ENCODE measurements at places on chromosomes 5 and 9. TPM values are rescaled to one million over a fixed set of nuclear protein-coding genes. Genes with fewer than 3 reads are reported as not detected.

DNA sequence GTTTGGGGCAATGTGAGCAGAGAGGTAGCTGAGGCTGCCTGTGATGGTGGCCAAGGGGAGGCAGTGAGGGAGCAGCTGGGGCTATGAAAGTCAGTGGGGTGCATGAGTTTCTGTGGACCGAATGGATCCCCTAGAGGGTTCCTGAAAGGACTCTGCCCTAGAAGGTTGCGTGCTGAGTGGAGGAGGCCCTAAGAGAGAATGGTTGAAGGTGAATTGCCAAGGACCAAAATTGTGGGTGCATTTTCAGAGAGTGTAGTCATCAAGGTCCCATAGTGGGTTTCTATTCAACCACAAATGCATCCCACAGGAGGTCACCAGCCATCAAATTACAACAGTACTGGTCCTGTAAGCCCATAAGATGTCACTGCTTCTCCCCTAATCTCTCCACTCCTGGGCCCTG is 298.3 kb downstream of the CDK5RAP2 start:
- DNase-seq: no peak

- DNase-seq: no peak
These were observed 3.3 kb downstream of the SEPTIN8 start for GRCh38 chr5:132773601-132774355.

DNA sequence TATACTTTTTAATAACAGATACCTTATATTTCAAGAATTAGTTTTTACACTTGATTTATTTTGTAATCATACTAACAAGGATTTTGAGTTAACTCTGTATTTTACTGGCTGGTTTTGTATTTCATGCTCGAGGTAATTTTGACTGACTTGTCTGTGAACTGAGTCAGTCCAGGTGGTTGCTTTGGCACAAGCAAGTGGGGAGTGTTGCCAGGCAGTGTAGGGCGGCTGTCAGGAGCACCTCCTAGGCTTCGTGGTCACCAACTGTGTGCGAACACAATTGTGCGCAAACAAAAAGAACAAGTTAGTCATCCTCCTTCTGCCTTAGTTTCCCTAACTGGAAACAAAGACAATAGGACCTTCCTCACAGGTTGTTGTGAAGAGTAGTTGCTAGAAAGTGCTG is 286.3 kb downstream of the ADGRV1 start:
- DNase-seq: no peak

DNA sequence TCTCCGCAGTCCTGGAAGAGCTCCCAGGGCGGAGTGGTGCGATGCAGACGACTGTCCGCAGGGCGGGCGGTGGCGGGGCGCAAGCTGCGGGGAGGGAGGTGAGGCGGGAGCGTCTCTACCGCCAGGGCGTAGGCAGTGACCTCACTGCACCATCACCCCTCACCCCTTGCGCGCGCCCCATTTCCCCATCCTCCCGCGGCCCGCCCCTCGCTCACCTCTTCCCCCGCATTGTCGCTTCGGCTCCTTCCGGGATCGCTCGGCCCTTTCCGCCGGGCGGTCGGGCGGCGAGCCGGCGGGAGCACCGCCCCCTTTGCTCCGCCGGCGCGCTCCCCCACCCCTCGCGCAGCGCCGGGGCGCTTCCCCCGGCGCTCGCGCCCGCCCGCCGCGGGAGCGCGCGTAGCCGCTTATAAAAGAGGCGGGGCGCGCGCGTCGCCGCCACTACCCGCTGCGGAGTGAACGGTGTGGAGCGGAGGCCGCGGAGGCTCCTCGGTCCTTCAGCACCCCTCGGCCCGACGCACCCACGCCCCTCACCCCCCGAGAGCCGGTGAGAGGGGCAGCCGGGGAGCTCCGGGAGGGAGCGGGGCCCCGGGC is at the start of gene SPTAN1:
SPTAN1 (plus strand) TSS at position 435 of the 591 bp plus-strand sequence. CDS start 14,154 bp downstream, outside the sequence.
- DNase-seq: peak; percentile 94

GRCh38 chr5:146521403-146522106 is 5.6 kb upstream of the GPR151 start:
- no peak for DNase-seq

- DNase-seq: no peak
These were observed 51.9 kb upstream of the SHB start for GRCh38 chr9:38120961-38121360.

DNA sequence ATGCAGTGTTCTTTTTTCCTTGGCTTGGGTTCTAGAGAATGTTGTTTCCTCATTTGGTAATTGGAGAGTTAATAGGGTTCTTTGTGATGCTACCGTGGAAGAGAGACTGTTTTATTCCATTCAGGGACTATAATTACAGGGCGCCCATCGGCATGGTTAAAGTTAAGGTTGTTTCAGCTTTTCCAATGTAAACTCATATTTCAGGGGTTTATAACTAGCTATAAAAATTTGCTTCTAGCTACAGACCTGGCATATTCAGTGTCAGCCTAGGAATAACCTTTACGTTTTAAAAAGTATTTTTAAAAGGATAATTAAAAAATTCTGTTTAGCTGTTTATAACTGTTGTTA is 99.1 kb downstream of the AOPEP start:
- no peak for DNase-seq

- DNase-seq: no peak
These were observed 50.9 kb upstream of the RXRA start for GRCh38 chr9:134275375-134275774.

DNA sequence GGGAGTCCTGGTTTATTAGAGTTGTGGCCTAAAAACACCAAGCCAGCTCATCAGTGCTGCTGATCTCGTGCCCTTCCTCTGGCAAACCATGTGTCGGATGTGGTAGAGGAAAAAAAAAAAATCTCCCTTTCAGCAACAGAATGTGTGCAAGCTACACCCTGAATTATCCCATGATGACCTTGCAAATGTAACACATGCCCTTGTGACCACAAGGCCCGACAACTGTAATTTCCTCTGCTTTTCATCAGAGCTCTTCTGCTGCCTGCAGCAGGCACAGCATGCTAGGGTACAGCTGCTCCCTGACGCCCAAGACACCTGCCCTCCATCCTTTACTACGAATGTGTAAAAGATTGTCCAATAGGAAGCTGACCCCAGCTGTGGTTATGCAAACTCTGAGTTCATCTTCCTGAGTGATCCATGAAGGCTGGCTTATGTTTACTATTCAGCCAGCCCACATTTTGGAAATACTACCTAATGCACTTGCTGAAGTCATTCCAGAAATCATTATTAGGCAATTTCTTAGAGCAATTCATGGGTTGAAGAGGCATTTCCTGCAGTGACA is 14.6 kb upstream of the BNC2 start:
- no peak for DNase-seq

GRCh38 chr9:13616491-13617035 is 337.1 kb upstream of the MPDZ start:
- no peak for DNase-seq

DNA sequence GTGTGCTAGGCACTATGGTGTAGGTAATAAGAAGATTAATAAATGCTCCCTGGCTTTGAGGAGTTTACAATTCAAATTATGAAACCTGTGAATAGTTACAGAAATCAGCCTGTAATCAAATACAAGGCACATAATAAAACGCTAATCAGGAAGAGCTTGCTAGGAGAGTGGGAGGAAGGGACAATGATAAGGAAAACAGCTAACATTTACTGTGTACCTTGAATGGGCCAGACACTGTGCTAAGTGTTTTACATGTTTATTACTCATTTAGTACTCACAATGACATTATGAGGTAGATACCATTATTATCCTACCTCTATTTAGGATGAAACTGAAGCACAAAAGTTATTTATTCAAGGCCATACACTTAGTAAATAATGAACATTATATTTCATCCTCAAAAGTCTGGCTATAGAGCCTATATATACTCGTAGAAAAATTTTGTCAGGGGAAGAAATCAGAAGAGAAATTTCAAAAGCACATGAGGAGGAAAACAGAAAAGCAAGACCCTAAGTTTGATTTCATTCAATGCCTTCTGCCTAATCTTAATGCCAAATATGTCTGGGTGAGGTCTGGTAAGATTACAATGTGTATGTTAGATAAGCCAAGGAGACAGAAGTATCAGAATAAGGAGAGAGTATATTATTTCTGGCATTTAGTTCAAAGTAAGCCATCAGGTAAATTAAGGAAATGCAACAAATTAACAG is 35.9 kb downstream of the AFF4 start:
- DNase-seq: no peak

DNA sequence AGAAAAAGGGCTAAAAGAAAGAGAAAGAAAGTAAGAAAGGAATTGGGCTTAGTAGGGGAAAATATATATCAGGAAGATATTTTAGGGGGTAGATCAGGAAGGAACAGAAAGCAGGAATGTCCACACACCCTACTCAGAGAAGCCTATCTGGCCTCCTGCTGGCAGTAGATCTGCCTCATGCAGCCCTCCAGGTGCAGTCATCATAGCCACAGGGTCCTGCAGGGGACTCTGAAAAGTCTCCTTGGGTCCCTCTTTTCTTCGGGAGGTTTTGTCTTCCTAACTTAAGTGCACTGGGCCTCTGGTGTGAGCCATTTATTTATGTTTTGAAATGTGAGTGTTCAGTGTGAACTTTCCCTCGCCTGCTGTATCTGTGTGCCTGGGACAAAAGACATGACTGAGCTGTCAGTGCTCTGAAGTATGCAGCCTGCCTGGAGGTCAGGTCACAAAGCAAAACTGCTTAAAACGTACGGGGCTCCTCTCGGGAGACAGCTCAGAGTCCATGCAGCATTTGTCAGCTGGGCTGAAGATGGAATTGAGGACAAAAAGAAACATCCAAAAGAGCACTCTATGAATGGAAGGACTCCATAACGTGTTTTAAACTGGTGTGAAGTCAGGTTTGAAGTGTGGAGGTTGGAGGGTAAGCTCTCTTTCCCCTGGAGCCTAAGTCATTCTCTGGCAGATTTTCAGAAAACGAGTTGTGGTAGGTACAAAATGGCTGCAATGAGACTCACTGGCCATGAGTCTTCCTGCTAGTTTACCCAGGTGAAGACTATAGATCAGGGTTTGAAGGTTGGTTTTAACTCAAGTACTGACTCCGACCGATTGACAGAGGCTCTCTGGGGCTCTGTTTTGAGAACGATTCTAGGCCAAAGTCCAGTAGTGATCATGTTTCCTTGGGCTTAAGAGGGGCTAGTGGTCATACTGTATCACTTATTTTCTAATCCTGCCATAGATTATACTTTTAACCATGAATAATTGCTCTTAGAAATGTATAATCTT is 151.8 kb upstream of the GDNF start:
- DNase-seq: no peak

- no peak for DNase-seq
These were observed 744 bp upstream of the HMGCS1 start for GRCh38 chr5:43313854-43314457.

- no peak for DNase-seq
These were observed 19.0 kb downstream of the ATOX1 start for GRCh38 chr5:151739395-151739794.

DNA sequence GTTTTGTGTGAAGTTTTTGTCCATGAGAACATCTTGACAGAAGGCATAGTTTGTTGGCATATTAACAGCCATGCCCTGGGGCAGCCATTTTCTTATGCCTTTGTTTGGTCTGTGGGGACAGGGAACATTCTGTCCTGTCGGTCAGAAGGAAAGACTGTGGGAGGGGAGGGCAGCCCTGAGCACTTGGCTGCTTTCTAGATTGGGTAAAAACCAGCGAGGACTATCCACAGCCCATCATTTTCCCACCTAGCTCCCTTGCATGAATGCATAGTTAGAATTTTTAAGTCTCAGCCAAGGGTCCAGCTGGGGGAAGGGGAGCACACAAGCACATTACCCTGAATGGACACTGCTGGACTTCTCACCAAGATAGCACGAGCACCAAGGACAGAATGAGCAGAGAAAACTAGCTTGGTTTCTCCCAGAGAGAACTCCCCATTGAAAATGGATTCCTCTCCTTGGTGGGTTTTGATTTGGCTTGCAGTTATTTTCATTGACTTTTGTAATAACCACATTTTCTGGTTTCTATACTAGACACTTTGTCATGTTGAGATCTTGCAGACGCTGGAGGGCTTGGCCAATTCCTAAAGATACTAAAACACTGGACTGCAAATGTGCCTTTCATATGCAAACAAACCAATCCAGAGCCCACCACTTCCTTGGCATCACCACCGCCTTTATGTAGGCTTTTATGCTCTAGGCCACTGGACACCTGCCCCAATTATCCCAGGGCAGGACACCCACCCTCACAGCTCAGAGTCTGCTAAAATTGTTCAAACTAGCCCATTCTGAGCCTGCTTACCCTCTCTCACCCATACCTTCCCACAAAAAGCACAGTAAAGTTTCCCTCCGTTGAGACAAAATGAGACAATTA is 129.9 kb downstream of the BOD1 start:
- DNase-seq: no peak

- DNase-seq: no peak
These were observed 53.1 kb upstream of the ARRDC3 start for GRCh38 chr5:91436241-91436640.

DNA sequence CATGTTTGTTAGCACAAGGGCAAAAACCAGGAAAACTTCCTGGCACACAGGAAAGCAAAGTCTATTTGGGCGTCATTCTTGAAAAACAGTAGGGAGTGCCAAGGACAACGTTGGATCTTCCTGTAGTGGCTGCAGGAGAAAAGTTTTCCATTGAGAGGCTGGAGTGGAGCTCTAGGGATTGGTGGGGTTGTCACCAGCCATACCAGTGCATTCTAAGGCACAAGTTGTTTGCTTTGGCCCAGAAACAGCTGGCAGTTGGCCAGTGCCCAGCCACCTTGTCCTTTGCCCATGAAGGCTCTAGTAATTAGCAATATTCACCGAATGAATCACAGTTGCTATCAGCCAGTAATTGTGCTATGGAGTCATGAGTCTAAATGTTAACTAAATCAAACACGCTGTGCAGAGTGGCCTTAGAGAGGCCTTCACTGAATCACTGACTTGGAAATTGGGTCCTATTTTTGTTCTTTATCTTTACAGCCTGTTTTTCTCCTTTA is 26.4 kb downstream of the TNFSF15 start:
- DNase-seq: no peak

GRCh38 chr5:98905857-98906688 is 22.7 kb downstream of the CHD1 start:
- DNase-seq: no peak

GRCh38 chr5:143119881-143120341 is 283.6 kb downstream of the NR3C1 start:
- DNase-seq: no peak

- DNase-seq: no peak
These were observed 75.7 kb downstream of the FBXL7 start for GRCh38 chr5:15575666-15576065.

DNA sequence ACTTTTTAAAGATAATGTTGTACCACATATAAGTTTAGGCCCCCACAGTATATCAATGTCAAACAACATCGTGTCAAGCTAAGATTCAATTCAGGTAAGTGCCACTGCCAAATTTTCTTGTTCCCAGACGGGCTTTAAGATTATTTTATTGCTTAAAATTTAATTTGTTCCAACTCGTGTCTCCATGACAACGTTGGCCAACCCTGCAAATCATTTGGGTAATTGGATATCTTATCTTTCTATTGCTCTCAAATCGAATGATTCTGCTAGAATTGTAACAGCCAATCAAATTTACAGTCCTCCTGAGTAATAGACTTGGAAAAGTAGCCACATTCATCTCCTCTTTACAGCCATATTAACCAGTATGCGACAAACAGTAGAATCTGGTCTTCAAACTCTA is 19.5 kb downstream of the TLE1 start:
- no peak for DNase-seq

Gene LCN15
- total RNA-seq: not detected

Gene STPG3
- not detected for total RNA-seq

Gene FRMPD1
- not detected for total RNA-seq

Gene PLAC8L1
- total RNA-seq: not detected

Gene FAM200C
- total RNA-seq: not detected

Gene CCNJL
- total RNA-seq: not detected

Gene PCDHB5
- not detected for total RNA-seq

Gene ELAVL2
- not detected for total RNA-seq

Gene PHYHD1
- total RNA-seq: 2.6 TPM

Gene PGM5
- total RNA-seq: not detected

Gene F2RL2
- total RNA-seq: not detected

Gene WDR38
- total RNA-seq: not detected

Gene FOXD4L5
- not detected for total RNA-seq

Gene DDX4
- total RNA-seq: not detected
